Stimulated activated CD8-positive, alpha-beta memory T cell treated with anti-CD3 and anti-CD28 coated beads, Interleukin-7, amount 100 ng/mL, for 1 hour (primary cell): ENCODE measurements at places on chromosomes 4 and X.
A peak's percentile ranks its signal among the peaks of the same experiment; 100 is the strongest.

- DNase-seq, result no peak
Observed at GRCh38 chr4:122668241-122668640, 47.4 kb upstream of the IL21 start.

DNA sequence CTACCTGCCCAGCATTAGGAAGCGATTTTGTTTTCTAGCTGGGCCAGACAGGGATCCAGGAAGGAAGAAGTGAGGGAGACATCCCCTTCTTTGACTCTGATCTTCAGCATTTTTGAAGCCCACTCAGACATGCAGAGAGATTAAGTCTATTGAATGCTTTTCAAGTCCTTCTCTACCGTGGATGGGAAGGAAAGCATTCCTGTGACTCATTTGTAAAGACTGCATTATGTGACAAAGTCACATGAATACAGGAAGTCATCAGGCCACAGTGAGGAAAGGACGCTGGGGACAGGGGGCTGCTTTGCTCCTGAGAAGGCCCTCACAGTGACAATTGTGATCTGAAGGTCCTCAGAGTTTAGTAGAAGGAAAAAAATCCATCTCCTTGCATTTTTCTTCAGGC lies 67.4 kb upstream of the GBA3 start:
- no peak for DNase-seq

- peak; percentile 4 for DNase-seq
Observed at GRCh38 chrX:75522565-75523431, at the start of gene ZDHHC15. ZDHHC15 (minus strand) TSS chrX:75523037; CDS start chrX:75523024, 13 bp downstream.

DNA sequence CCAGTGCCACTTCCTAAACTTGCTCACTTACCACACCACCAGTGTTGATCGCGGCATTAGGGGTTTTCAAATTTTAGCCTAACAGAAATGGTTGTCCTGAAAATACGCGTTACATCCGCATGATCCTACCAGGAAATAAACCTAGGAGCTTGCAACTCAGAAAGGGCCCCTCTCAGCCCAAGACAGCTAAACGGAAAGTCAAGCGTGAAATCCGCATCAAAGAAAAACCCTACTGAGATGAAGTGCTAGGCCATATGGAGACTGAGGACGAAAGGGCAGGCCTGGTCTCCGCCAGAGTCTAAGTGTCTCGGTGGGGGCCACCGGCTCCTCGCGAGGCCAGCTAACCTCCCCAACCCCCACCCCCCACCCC lies 626 bp downstream of the YTHDC1 start:
- no peak for DNase-seq

DNA sequence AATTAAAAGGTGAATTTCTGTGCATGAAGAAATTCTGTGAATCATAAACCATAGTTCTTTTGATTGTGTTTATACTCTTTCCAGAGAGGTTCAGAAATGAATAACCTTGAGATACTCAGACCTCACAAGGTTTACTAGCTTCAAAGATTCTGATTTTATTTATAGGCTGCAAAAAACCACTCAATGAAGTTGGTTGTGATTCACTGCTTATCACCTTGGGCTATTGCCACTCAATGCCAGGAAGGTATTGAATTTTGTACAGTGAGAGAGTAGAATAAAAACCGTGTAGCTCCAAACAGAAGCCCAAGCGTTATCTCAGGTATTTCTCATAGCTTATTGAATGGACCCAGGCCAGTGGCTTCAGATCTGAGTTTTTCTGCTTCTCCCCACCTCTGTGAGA lies 118.7 kb downstream of the FHIP1A start:
- DNase-seq, result no peak

DNA sequence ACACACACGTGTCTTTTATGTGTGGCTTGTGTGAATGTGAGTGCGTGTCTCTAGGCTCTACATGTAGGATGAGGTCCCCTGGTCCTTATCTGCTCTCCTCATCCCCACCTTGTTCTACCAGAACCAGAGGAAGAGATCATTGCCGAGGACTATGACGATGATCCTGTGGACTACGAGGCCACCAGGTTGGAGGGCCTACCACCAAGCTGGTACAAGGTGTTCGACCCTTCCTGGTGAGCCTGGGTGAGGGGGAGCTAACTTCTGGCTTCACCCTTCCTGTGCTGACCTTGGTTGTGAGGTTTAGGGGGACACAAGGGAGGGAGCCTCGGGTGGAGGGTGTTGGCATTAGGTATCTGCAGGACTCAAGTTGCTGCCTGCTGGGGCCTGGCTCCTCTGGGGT lies 3.3 kb downstream of the PQBP1 start:
- no peak for DNase-seq

DNA sequence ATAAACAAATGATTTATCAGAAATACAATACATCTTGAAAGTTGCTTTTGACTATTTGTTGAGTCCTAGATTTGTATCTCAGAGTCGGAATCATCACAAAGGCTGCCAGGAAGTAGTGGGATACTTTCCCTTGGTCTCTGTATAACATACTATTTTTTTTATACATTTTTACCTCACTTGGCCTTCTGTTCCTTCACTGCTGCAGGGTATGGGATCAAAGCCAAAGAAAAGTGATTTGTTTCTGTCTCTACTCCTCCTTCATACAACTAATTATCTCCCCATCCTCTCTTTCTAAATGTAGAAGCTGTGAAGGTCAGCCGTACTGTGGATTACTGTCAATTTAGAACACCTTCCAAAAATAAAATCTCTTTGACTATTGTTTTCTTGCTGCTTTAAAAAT lies 24.9 kb downstream of the PALLD start:
- no peak for DNase-seq

DNA sequence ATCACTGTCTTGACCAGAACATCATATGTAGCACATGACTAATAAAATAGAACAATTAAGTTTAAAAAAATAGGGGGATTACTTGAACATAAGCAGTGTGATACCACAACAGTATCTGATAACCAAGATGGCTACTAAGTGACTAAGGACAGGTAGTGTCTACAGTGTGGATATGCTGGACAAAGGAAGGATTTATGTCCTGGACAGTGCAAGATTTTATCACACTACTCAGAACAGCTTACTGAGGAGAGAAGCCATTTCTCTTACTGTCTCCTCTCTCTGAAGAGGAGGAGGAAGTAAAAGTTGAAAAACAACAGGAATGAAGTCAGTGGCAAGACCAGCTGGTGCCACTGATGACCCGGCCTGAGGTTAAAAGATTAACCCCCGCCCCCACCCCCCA lies 4.0 kb upstream of the SLC10A7 start:
- DNase-seq, result no peak

DNA sequence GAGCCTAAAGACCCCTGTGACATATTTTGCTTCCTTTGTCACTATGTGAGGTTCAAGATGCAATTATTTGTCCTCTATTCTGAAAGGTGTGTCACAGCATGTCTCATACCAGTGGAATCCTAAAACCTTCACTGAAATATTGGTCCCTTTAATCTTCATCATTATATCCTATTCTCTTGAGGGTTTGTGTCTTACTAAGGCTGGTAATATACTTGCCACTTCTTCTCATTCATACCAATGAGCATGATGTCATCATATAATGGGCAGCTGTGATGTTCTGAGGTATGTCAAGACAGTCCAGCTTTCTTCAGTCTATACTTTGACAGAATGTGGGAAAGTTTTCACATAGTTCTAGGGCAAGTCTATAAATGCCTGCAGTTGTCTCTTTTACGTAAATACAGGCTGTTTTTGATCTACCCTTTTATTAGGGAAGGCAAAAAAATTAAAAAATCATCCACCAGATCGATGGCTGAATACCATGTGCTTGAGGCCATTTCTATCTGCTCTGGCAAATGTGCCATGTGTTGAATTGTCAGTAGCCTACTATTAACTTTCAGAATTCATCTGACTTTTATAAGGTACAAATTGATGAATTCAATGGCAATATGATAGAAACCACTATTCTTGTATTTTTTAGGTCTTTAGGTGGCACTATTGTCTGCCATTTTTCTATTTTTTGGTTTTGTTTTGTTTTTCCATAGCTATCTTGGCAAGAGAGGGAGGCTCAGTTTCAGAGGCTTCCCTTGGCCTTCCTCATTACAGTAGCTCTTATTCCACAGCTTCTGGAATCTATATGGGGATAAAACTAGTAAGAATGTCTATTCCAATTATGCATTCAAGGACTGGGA lies 209.0 kb downstream of the PPARGC1A start:
- DNase-seq, result no peak

GRCh38 chr4:84263415-84263814 lies 235.7 kb downstream of the NKX6-1 start:
- no peak for DNase-seq

DNA sequence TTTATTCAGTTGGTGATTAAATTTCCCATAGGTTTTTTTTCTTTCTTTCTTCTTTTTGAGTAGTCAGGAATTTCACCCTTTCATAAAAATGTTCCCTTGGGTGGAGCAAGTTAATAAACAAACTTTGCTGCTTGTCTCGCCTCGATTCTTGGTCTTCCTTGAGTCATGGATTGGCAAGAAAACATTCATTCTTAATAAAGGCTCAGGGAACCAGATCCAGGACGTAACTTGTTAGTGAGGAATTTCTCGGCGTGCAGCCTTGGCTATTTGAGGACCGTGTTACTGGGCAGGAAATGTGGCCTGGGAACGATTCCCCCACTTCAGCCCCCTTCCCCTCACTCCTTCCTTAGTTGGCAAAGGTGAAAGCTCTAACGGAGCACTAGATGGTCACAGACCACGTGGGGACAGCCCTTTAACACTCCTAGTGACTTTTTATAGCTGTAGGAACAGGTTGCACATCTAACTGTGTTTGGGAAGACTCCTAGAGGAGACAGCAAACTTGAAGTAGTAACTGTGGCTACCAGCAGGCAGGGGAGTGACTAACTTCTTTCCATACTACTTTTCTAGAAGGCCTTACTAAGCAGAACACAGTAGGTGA lies 106.8 kb downstream of the UCHL1 start:
- DNase-seq, result no peak

- no peak for DNase-seq
Observed at GRCh38 chr4:189835505-189835904, 105.2 kb upstream of the FRG1 start.

DNA sequence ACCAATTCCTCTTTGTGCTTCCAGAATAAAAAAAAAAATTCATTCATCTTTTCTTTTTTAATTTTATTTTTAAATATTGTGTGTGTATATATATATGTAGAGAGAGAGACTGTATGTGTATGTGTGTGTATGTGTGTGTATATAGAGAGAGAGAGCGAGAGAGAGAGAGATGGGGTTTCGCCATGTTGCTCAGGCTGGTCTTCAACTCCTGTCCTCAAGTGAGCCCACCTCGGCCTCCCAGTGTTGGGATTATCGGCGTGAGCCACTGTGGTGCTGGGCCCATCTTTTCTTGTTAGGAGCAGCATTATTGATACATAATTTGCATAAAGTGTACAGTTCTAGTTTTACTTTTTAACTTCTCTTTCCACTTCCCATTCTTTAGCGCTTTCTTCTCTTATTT lies 33.6 kb downstream of the KDM6A start:
- no peak for DNase-seq

GRCh38 chr4:12446256-12446655 lies 1017.6 kb upstream of the HS3ST1 start:
- no peak for DNase-seq

- no peak for DNase-seq
Observed at GRCh38 chrX:15441464-15441863, 51.7 kb downstream of the PIR start.

- DNase-seq, result no peak
Observed at GRCh38 chr4:40672528-40673522, 43.2 kb upstream of the RBM47 start.

DNA sequence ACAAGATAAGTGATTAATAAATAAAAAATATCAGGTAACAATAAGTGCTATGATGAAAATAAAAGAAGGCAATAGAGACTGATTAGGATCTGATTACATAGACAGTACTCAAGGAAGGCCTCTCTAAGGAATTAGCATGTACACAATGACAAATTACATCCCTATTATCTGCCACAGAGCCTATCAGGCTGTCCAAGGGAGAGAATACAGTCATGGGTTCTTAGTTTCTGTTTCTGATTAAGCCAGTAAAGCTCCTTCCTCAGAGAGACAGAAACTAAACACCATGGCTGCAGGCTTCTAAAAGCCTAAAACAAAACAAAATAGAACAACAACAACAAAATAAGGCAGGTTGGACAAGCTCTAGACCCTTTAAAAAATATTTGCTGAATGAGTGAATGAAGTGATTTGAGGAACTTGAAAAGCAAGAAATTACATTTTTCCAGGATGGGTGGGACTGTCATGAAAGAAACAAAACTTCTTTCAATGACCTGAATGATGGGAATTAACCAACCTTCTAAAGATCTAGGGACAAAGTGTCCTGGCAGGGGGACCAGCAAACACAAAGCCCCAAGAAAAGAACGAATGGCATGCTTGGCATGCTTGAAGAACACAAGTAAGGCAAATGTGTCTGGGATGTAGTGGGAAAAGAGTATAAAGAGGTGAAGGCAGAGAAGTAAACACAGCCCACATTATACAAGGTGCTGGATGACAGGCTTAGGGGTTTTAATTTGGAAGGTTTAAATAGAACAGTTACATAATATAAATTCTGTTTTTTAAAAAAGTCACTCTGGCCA lies 44.1 kb downstream of the NAA11 start:
- no peak for DNase-seq

GRCh38 chr4:187309456-187309855 lies 585.8 kb upstream of the FAT1 start:
- no peak for DNase-seq

- DNase-seq, result no peak
Observed at GRCh38 chrX:37453821-37454220, 104.7 kb downstream of the PRRG1 start.

DNA sequence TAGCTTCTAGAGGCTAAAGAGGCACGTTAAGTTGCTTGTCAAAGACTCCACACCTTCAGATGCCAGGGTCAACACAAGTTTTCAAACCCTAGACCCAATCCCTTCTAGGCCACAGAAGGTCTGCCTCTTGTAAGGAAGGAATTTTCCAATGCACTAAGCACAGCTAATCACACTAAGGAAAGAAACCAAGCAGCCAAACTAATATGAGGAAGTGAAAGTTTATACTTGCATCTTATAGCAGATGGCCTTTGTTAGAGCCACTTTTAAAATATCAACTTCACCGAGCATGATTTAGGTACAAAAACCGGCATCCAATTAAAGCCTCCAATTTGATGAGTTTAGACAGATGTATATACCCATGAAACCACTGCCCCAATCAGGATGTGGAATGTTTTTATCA lies 9.9 kb downstream of the FHL1 start:
- DNase-seq, result no peak

- DNase-seq, result no peak
Observed at GRCh38 chrX:10634392-10635161, 14.2 kb upstream of the MID1 start.

DNA sequence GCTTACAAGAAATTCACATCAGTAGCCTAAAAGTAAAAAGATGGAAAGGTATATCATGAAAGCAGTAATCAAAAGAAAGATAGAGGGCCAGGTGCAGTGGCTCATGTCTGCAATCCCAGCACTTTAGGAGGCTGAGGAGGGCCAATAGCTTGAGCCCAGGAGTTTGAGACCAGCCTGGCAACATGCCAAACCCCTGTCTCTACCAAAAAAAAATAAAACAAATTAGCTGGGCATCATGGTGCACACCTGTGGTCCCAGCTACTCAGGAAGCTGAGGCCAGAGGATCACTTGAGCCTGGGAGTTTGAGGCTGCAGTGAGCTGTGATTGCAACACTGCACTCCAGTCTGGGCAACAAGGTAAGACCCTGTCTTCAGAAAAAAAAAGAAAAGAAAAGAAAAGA lies 55.5 kb downstream of the GSPT2 start:
- no peak for DNase-seq

- no peak for DNase-seq
Observed at GRCh38 chrX:10467793-10468192, 152.6 kb downstream of the MID1 start.
